Stimulated activated CD8-positive, alpha-beta memory T cell treated with anti-CD3 and anti-CD28 coated beads, Interleukin-15, amount 100 ng/mL, for 48 hours (primary cell): ENCODE measurements at places on chromosomes 11 and 22.

DNA sequence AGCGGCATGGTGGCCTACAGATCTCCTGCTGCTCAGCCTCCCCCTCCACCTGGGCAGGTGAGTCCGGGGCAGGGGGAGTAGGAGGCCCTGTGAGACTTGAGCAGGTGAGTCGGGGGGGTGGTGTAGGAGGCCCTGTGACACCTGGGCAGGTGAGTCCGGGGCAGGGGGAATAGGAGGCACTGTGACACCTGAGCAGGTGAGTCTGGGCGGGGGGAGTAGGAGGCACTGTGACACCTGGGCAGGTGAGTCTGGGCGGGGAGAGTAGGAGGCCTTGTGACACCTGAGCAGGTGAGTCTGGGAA, 299.3 kb downstream of the BRD1 start:
- DNase-seq: no peak

GRCh38 chr11:44597358-44598012, 32.0 kb downstream of the CD82 start:
- DNase-seq: no peak

GRCh38 chr22:46428602-46429324, 93.2 kb downstream of the TRMU start:
- no peak for DNase-seq

- DNase-seq: no peak
These were observed 2.5 kb downstream of the IL17REL start for GRCh38 chr22:50009765-50010675.

DNA sequence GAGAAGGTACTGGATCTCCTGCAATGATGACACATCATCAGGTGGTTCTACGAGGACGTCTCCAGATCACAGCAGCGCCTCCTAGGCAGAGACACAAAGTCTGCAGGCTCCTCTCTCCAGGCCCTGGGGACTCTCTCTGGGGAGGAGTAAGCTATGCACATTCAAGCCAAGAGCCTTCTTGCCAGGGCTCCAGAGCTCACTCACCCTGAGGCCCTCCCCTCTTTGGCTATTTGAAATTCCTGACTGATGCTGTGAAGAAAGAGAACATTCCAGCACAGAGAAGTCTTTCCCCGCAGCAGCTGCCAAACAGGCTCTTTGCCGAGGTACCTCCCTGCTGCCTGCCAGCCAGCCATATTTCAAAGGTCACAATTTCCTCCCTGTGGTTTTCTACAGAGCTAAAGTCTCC, 204.9 kb downstream of the CSNK2A3 start:
- no peak for DNase-seq

- no peak for DNase-seq
These were observed 18.3 kb downstream of the AMOTL1 start for GRCh38 chr11:94786264-94787126.

DNA sequence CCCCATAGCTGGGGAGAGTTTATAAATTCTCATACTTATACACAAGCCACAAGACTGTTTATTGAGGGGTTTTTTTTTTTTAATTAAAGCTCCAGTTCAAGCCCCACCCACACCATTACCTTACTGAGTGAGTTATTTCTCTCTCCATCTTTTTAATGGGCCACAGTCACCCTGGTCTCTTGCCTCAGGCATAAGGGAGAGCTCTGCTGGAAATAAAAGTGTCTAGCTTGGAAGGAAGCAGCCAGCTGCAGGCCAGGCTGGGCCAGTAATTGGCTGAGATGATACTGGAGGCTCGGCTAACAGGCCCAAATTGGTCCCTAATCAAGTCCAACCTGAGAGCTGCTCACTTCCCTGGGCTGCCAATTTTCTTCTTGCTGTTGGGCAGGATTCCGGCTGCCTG, 174.1 kb downstream of the INSC start:
- DNase-seq: no peak

DNA sequence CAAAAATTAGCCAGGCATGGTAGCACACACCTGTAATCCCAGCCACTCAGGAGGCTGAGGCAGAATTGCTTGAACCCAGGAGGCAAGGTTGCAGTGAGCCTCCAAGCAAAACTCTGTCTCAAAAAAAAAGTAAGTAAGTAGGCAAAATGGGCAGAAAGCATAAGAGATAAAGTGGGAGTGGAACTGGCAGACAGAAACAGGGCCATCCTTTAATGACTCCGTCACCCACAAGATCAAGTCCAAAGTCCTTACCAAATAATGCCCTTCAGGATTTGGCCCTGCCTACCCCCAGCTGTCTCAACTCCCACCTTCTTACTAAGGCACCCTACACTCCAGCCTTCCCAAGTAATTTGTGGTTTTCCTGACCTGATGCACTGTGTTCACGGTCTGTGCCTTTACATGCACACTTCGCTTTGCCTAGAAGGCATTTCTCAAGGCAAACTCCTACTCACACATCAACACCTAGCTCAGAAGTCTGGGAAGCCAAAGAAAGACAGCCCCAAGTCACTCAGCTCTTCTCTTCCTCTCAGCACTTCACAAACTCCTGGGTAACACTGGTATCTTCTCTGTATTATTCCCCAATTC, 6.1 kb downstream of the MAPK1 start:
- no peak for DNase-seq

DNA sequence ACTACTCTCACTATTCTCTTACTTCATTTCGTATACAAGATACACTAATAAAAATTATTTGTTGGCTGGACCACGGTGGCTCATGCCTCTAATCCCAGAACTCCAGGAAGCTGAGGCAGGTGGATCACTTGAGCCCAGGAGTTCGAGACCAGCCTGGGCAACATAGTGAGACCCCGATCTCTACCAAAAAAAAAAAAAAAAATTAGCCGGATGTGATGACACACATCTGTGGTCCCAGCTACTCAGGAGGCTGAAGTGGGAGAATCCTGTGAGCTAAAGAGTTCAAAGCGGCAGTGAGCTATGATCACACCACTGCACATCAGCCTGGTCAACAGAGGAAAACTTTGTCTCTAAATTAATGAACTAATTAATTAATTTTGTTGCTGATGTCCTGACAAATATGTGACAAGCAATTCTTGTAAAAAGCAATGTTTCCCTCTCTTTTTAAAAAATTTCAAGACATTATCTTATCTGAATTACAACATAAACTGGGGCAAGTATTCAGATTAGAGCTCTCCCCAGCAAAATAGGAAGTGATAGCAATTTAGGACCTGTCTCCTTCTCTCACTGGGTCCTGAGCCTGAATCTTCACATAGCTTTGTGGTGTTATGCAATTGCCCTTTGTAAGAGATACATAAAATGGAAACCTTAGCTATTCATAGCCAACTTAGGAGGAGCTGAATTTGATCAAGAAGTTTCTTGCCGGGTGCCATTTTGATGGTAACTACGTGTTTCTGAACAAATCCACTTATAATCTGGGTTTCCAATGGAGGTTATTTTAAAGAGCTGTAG, 17.6 kb upstream of the TMA7B start:
- no peak for DNase-seq

DNA sequence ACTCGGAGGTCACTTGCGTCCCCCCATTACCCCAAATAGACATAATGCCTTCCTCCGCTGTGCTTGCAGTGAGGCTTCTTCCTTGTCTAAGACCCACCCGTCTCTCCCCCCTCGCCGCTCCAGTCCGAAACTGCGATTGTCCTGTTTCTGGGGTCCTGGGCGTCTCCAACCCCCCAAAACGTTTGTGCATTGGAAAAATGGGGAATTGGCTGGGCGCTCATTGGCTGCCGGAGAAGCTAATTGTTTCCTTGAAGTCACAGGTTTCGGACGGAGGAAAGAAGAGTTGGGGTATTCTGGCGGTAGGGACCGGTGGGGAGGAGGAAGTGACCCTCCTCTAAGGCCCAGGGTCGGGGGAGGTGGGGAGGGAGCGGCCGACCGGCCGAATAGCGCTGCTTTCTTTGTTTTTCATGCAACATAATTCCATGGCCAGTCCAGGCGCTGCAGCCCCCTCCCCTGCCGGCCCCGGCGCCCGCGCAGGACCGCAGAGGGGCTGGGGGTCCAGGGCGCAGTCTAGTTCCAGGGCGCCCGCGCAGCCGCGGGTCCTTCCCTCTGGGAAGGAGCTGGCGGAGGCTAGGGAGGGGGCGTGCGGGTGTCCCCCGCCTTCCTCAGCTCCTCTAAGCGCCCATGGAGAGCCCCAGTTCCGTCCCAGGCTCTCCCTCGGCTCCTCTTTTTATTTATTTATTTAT, 12.7 kb upstream of the CPT1A start:
- DNase-seq: no peak

DNA sequence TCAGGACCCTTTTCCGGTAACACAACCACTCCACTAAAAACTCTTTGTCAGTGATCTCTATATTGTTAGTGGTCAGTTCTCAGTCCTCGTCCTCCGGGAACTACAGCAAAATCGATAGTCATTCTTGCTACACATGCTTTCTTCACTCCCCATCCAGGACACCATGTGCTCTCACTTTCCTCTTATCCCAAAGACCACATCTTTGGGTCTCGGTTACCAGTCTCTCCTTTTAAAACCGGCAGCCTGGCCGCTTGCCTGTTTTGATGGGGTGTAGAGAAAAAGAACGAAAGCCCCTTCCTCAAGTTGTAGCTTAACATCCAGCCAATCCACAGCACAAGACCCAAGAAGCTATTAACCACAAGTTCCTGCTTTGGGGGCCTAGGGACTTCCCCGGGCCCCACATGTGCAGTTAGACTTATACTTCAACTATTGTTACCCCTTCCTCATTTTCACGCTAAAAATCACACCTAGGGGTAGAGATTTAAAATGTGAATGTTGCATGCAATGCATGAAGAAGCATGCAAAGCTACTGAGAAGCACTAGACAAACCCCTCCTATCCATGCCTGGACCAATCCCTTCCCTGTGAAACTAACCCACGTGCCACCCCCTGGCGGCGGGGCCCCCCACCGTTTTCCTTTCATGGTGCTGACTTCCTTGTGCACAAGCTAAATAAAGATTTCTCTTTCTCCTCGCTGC, 1.5 kb upstream of the TOLLIP start:
- peak; percentile 43 for DNase-seq

DNA sequence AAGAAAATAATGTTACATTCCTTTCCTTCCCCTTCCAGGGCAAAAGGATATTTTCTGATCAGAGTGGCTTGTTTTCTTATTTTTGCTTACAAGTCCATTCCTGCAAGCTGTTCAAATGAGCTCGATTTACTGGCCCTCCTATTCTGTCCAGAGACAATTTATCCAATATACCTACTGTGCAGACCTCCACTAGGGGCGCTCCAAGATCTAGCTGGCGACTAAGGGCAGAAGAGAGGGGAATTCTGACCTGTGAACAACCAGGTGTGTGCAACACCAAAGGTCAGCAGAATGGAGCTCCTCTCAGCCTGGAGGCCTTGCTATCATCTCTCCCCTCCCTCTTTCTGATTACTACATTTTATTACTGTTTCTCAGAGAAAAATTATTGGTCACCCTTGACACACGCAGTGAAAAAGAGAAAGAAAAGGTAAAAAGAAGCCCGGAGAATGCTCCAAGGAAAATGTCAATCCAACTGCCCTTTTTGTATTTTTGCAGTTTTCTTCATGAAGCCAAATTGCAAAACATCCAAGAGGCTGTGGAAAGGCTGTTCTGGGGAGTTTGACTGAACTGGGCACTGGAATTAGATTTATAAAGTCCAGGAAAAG, 3.2 kb downstream of the SEZ6L start:
- DNase-seq: no peak

GRCh38 chr11:63681321-63682065, at the start of gene RTN3:
Gene RTN3 (plus strand): TSS chr11:63681500. CDS start chr11:63681637, 137 bp downstream.
- peak; percentile 99 for DNase-seq

GRCh38 chr11:82711648-82712047, 22.0 kb downstream of the FAM181B start:
- DNase-seq: no peak

- no peak for DNase-seq
These were observed 759 bp downstream of the AP2A2 start for GRCh38 chr11:926341-926916.

DNA sequence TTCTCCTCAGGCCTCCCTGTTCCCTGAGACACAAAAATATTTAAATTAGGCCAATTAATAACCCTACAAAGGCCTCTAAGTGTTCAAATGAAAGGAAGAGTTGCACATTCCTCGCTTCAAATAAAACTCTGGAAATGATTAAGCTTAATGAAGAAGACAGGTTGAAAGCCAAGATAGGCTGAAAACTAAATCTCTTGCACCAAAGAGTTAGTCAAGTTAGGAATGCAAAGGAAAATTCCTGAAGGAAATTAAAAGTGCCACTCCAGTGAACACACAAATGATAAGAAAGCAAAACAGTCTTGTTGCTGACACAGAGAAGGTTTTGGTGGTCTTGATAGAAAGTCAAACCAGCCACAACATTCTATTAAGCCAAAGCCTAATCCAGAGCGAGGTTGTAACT, 574.4 kb downstream of the OPCML start:
- DNase-seq: no peak

GRCh38 chr11:64284962-64285884, at the start of gene GPR137:
Gene GPR137 (plus strand): TSS chr11:64285848. CDS start chr11:64286525, 677 bp downstream.
- peak; percentile 83 for DNase-seq

- no peak for DNase-seq
These were observed 197.4 kb downstream of the TRIM29 start for GRCh38 chr11:119940401-119940976.

DNA sequence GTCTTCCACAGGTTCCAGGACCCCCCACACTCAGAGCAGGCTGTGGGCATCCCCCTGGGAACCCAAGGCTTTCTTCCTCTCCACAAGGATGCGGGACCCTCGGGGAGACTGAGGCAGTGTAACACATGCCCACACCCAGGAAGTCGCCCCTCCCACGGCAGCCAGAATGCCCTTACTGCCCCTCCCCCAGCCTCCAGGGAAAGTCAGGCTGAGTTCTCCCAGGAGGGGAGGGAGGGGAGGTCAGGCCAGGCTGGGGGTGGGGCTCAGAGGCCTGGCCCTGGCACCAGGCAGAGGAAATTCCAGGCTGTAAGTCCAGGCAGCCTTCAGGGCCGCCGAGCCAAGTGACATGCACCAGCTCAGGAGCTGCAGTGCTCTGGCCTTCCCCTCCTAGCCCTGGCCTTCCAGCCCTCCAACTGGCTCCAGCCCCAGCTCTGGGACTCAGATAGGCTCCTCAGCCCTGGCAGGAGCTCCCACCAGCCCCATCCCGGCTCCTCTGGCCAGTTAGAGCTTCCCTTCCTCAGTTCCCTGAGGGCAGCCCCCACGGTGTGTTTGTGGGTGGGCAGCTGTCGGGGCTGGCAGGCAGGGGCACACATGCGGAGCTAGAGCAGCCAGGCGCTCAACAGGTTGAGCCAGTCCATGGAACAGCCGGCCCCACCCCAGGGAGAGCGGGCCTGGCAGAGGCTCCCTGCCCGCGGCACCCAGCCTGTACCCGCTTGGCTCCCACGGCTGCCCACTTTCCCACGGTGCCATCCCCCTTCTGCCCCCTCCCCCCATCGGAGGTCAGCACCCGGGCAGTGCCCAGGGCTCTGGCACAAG, 3.6 kb downstream of the BCL9L start:
- no peak for DNase-seq

- peak; percentile 1 for DNase-seq
These were observed 134.6 kb upstream of the RCN1 start for GRCh38 chr11:31956310-31956709.
